ENCODE measurements at places on chromosomes 16 and 17.

GRCh38 chr16:57807968-57808528 is 5.8 kb upstream of the KIFC3 start:
- DNase-seq, result peak; percentile 24

GRCh38 chr17:17924131-17924856 is 47.9 kb downstream of the TOM1L2 start:
- DNase-seq, result no peak

- no peak for DNase-seq
These were observed 41.5 kb downstream of the SOCS3 start for GRCh38 chr17:78318407-78318806.

DNA sequence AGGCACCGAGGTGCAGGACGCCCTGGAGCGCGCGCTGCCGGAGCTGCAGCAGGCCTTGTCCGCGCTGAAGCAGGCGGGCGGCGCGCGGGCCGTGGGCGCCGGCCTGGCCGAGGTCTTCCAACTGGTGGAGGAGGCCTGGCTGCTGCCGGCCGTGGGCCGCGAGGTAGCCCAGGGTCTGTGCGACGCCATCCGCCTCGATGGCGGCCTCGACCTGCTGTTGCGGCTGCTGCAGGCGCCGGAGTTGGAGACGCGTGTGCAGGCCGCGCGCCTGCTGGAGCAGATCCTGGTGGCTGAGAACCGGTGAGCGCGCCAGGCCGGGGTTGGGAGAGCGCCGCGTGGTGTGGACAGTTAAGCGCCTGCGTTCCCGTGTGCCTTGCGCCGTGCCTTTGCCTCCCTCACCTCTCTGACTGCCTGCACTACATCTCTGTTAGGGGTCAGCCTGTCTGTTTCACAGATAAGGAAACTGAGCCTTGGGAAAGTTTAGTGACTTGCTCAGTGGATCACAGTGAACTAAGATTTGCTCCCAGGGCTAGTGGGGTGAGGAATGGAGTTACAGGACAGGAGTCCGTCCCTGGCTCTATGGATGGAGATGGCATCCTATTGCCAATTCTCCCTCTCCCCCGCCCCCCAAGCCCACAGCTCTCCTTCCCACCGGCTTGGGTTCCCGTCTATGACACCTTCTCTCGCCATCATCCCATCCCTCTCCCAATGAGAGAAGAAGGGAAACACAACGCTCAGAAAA is 880 bp downstream of the SARM1 start:
- no peak for DNase-seq

- peak; percentile 63 for DNase-seq
These were observed 13.4 kb upstream of the TAOK1 start for GRCh38 chr17:29376667-29377270.

DNA sequence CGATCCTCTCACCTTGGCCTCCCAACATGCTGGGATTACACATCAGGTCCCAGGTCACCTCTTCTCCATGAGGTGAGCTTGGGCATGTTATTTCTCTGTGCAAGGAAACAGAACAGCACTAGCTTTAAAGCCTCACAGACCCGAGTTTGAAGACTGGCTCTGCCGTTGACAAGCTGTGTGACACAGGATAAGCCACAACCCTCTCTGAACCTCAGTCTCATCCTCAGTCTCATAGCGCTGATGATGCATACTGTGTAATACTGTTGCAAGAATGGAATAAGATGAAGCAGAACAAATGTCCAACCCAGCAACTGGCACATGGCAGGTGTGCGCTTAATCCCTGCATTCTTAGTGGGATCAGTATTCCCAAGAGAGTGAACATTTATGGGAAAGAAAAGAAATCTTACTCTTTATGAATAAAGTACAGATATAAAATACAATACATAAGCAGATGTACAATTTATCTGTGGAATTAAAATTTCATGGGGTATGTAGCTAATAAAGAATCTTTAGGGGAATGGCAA is 43.5 kb downstream of the ABAT start:
- no peak for DNase-seq

DNA sequence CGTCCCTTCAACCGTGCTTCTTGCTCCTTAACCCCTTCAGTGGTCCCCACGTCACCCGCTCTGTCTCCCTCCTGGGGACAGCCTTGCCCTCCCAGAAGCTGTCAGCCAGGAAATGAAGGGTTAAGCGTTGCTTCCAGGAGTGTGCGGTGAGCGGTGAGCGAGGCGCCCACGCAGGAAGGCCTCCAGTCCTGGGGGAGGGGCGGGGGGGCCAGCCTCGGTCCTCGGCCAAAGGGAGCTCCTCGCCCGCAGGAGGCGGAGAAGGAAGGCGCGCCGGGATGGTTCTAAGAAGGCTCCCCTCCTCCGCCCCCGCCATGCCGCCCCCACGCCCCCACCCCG is 2.3 kb downstream of the RBFOX3 start:
- no peak for DNase-seq

- DNase-seq, result no peak
These were observed at the start of gene CDYL2 for GRCh38 chr16:80804526-80805383. TSS of gene CDYL2 (minus strand) at chr16:80804598. CDS start at chr16:80804173, 425 bp downstream.

- no peak for DNase-seq
These were observed 1.3 kb upstream of the CES3 start for GRCh38 chr16:66959704-66960161.

DNA sequence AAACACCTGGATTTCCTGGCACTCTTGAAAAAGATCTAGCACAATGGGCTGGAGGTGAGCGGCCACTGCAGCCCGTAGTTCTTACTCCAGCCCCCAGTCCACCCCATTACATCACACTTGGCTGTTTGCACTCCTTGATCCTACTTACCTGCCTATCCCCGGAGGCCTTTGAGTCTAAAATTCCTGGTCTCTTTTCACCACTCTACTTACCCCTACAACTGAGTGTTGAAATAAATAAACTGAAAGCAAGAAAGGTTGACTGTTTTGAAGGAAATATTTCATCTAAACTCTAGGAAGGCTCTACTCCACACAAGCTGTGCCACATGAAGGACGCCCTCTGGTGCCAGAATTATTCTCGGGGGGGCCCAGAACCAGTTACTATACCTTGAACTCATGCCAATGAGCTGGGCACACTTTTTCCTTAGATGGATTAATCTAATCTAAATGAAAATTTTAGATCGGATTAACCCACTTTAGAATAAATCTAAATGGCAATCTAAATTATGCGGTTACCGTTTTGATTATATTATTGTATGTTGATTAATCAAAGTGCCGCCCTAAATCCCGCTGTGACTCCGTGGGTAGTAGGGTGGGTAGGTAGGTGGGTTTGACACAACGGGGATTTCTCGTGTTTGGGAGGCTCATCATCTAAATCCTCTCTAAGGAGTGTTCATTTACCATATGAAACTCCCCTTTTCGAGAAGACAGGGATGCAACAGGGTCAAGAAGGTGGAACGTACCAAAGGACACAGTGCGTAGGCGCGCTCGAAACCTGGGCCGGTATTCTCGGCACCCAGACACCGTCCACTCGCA is 651 bp upstream of the EIF1 start:
- no peak for DNase-seq

GRCh38 chr17:45242029-45242414 is 19.9 kb downstream of the SPATA32 start:
- no peak for DNase-seq

GRCh38 chr16:55338646-55339045 is 14.6 kb downstream of the IRX6 start:
- DNase-seq, result no peak

DNA sequence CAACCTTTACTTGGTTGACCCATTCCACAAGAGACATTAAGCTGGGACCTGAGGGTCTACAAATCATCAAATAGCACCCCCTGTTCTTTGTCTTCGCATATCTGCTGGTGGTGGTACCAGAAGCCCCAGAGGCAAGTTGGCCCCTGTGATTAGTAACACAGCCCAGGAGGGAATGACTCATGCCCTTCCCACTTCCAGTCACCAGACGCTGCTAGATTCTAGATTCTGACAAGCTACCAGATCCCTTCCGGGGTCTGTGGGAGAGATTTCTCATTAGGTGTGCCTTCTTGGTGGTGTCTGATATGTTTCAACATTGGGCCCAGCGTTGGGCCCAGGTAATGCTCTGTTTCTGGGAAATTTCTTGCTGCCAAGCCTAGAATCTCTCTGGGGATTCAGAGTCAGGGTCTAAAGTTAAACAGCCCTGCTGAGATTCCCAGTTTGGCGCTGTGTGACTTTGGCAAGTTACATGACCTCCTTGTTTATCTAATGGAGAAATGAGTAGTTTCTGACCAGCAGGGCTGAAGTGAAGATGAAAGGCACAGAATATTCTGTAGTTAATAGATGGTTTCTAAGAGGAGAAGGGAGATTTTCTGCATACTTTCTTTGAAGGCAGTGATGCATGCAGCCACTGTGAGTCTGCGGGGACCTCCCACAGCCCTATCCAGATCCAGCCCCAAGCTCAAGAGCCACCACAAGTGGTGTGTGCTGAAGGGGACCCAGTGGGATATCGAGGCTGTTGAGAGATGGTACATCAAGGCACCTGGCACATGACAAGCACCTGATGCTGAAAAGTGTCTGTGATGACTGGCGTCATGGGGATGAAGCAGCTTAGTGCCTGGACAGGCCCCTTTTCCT is 3.9 kb downstream of the TRPV2 start:
- DNase-seq, result peak; percentile 72

GRCh38 chr16:74738816-74739215 is 35.8 kb downstream of the FA2H start:
- no peak for DNase-seq

DNA sequence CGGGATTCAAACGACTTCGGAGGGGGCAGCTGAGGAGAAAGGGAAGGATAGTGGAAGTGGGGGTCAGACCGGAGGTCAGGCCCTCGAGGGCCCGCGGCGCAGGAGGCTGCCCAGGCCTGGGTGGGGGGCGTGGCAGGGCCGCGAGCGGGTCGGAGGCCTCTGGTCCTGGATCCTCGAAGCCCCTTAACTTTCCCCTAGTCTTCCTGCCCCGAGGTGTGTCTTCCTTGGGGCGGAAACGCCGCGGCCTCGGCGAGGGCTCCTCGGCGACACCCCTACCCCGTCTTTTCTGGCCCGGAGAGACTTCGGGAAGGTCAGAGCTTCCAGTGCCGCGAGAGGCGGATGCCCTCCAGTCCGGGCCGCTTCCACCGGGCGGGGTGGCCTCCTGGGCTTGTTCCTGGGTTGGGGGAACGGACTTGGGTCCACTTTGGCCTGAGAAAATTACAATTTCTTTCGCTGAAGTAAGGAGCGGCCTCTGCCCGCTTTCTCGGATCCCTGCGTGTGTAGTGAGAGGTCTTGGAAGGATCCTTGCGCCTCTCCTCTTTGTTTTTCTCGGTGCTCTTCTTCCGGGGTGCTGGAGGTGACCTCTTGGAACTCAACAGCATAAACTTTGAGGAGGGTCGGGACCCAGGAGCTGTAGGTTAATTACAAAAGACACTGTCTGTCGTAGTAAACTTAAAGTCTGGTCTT is 491 bp downstream of the IST1 start:
- no peak for DNase-seq

DNA sequence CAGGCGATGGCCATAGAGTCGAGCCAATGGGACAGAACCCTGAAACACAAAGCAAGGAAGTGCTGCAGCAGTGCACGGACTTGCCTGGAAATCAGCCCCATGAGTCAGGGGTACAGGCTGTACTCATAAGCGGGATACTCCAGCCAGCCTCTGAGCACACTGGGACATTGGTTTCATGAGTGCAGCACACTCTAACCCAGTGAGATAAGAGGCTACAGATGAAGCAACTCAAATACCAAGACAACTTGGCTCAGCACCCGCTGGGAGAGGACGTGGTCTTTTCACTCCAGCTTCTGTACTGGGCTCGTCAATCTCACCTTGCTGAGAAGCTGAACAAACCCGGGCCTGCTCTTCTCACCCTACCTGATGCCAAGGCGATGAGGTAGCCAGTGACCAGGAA is 98.2 kb downstream of the AXIN2 start:
- no peak for DNase-seq

DNA sequence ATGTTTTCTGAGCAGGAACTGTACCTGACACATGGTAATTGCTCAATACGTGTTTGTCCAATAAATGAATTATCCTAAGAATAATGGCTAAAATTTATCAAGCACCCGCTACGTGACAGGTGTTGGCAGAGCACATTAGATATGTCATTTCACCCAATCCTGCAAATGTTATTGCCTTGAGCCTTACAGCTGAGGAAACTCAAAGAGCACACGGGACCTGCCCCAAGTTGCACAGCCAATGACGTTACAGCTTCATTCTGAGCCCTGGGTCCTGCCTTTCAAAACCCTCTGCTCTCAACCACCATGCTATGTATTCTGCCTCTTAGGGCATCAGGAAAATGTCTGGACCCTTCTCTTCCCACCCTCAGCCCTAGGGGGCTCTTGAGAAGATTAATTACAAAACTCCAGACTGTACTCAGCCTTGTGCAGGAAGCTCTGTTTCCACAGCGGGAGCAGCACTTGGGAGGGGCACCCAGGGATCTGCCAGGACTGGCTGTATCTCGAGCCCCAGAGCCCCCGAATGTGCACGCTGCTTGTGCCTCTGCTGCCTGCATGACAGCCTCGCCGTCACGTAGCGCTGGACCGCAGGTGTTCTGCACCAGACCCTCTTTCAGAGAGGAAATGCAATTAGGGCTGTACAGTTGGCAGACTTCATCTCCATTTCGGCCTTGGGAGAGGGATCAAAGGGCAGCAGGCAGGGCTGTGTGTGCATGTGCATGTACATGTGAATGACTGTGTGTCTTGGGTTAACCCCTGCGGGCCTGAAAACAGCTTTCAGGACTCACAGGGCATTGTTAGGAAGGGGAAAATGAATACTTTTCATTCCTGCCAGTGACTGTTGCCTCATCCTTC is 71.6 kb downstream of the GPR139 start:
- DNase-seq, result no peak

GRCh38 chr17:65054602-65055001 is 1.9 kb downstream of the GNA13 start:
- no peak for DNase-seq

DNA sequence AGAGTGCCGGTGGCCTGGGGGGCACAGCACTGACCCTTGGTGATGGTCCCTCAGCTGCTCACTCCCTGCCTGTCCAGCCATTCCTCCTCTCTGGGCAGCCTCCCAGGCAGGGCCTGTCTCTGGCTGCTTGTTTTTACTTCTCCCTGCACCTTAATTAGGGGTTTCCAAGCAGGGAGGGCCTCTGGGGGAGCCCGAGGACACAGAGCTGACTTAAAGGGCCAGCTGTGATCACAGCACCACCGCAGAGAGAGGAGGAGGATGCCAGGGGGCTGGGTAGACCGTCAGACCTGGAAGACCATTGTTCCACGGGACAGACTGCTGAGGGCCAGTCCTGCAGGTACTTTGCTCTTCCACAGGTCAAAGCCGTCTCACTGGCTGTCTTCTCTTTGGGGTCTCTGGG is 1.2 kb upstream of the DPH1 start:
- no peak for DNase-seq
